ENCODE measurements at places on chromosomes 16 and 17. TPM values are rescaled to one million over a fixed set of nuclear protein-coding genes. Genes with fewer than 3 reads are reported as not detected.

Gene SUMO2
- total RNA-seq = 504 TPM

Gene ABCC1
- total RNA-seq = 25.9 TPM

Gene EXOC3L1
- 18.3 TPM for total RNA-seq

Gene ARHGDIG
- not detected for total RNA-seq

Gene TEX19
- not detected for total RNA-seq

Gene STH
- not detected for total RNA-seq

Gene TADA2A
- total RNA-seq = 25.0 TPM

Gene AXIN2
- 47.7 TPM for total RNA-seq

Gene GAST
- total RNA-seq = not detected

Gene PLK1
- total RNA-seq = 1.1 TPM

Gene TM4SF5
- not detected for total RNA-seq

Measured in ovary (tissue), 10 donors.